ENCODE measurements at places on chromosomes 11 and 22. TPM values are rescaled to one million over a fixed set of nuclear protein-coding genes. Genes with fewer than 3 reads are reported as not detected.
A peak's percentile ranks its signal among the peaks of the same experiment; 100 is the strongest.

The POLD3 gene
- total RNA-seq = 13.8 TPM

The ZNF74 gene
- total RNA-seq = 10.4 TPM

DNA sequence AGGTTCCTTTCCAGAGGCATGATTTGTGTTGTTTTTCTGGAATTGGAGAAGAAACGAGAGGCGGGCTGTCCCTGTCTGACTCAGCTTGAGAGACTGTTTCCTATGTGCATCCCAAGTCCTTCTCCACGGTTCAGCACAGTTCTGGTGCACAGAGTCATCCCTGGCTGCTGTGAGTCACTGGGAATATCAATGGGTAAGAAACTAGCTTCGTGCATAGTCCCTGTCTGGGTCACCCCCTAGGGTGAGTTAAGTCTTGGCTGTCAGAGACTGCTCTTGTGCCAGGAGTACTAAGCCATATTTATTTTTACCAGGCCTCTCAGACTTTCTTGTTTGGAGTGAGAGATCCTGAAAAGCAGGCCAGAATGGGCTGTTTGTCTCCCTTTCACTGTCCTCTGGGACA, 2.4 kb upstream of the LRP4 start:
- no peak for DNase-seq

GRCh38 chr11:1437500-1437899, 47.8 kb downstream of the BRSK2 start:
- peak; percentile 79 for DNase-seq

GRCh38 chr11:64292460-64293254, 1.6 kb downstream of the KCNK4 start:
- DNase-seq = no peak
